ENCODE measurements at places on chromosomes 13 and 19. TPM values are rescaled to one million over a fixed set of nuclear protein-coding genes. Genes with fewer than 3 reads are reported as not detected.

GRCh38 chr19:17755977-17756670 lies 4.8 kb downstream of the FCHO1 start:
- peak; percentile 78 for DNase-seq

GRCh38 chr13:67620665-67621064 lies 390.5 kb upstream of the PCDH9 start:
- DNase-seq: no peak

DNA sequence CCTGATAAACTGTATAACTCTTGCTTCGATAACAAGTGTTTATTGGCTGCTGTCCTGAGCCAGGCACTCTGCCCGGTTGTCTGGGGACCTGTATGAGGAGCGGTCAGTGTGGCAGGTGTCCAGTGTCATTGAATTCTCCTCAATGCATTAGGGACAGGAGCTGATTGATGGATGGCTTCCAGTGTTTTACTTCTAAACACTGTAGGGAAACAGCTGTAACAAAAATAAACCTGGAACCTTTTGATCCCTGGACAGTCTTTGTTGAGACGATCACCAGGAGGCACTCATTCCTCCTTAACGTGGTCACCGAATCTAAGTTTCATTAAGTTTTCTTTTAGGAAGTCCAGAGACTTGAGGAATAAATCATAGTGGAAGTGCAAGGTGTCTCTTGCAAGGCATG lies 17.9 kb downstream of the UBAC2 start:
- peak; percentile 96 for DNase-seq

DNA sequence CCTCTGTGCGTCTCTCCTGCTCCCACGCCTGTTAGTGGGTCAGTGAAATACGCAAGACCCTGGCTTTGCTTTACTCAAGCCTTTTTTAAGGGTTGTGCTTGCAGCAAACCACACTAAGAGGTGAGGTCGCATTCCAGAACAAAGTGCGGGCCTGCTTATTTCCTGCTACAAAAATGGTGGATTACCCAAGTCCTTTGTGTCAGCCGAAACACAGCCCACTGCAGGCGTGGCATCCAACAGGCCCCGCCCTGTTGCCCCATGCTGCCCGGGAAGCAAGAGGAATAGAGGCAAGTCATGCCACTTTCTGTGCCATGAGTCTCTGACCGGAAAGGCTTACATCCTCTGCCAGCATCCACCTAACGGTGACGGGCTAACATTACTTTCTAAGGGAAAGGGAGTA lies 7.7 kb upstream of the IRS2 start:
- DNase-seq: no peak

GRCh38 chr13:94444826-94445225 lies 34.7 kb downstream of the DCT start:
- DNase-seq: no peak

- DNase-seq: no peak
Observed at GRCh38 chr13:21328201-21328600, 130.9 kb downstream of the ZDHHC20 start.

GRCh38 chr19:7386308-7386707 lies 37.6 kb downstream of the ARHGEF18 start:
- no peak for DNase-seq

- no peak for DNase-seq
Observed at GRCh38 chr13:28548872-28549271, 53.9 kb upstream of the FLT1 start.

- DNase-seq: no peak
Observed at GRCh38 chr13:21871382-21871781, 200.5 kb downstream of the FGF9 start.

- DNase-seq: no peak
Observed at GRCh38 chr19:48638831-48639381, 1.7 kb upstream of the DBP start.

- DNase-seq: no peak
Observed at GRCh38 chr19:16449330-16449961, 22.3 kb downstream of the EPS15L1 start.

DNA sequence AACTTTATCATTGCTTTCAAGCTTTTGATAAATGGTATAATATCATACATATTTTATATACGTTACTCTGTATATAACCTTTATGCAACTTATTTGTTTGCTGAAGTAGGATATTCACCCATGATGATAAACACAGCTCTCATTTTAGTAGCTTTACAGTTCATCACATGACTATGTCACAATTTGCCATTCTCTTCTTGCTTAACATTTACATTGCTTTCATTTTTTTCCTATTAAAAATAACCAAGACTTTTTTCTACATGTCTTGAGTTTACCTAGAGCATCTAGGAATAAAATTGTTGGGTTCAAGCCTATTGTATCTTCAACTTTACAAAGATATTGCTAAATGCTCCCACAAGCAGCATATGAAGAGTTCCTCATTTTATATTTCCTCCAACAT lies 54.0 kb downstream of the KCNRG start:
- DNase-seq: no peak

DNA sequence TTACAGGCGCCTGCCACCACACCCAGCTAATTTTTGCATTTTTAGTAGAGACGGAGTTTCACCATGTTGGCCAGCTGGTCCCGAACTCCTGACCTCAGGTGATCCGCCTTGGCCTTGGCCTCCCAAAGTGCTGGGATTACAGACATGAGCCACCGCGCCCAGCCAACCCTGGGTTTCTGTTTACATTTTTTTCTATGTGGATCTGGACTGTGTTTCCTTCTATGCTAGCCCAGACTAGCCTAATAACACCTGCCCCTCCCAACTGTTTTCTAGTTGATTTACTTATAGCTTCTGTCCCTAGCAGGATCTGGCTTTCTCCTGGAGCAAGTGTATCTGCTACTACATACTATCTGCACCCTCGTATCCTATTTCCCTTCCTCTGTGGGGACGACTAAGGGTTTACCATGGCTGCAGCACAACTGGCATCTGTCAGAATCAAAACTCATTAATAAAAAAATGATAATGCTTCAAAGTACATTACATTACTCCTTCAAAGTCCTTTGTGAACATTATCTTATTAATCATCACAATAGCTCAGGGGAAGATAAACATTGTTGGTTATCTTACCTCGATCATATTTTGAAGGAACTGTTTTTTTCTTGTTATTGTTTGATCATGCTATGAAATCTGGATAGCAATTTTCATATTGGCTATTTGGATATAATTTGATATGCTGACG lies 228.3 kb downstream of the KLF5 start:
- peak; percentile 26 for DNase-seq

GRCh38 chr19:46862974-46863632 lies 2.3 kb downstream of the ARHGAP35 start:
- no peak for DNase-seq

DNA sequence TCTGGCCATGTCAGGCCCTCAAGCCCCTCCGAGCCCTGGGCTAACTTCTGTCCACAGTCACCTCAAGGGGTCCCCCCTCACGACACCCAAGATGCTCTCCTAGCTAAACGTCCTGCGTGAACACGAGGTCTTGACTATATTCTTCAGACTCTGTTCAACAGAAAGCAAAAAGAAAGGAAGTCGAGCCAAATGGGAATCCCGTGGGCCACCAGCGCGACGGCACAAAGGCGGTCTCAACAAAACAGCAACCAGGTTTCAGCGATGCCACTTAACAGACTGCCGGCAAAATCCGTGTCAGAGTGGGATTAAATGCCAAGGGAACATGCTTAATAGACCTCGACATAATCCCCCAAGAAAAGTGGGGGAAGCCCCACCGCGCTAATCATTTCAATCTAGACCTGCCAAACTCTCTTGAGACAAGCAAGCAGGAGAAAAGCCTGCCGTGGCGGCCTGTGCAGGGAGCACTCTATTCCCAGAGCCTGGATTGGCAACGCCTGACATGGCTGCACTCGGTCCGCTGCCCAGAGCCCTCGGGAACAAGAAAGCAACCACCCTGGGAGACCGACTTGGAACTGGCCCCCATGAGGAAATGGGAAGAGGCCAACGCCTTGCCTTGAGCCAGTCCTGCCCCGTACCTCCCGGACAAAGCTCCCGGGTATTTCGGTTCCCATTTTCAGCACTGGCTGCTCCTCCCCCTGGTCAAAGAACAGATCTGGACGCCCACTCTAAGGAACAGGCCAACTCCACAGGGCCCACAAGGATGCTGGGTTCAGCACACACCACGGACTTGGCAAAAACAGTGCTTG lies 16.0 kb downstream of the ZC3H4 start:
- peak; percentile 59 for DNase-seq

DNA sequence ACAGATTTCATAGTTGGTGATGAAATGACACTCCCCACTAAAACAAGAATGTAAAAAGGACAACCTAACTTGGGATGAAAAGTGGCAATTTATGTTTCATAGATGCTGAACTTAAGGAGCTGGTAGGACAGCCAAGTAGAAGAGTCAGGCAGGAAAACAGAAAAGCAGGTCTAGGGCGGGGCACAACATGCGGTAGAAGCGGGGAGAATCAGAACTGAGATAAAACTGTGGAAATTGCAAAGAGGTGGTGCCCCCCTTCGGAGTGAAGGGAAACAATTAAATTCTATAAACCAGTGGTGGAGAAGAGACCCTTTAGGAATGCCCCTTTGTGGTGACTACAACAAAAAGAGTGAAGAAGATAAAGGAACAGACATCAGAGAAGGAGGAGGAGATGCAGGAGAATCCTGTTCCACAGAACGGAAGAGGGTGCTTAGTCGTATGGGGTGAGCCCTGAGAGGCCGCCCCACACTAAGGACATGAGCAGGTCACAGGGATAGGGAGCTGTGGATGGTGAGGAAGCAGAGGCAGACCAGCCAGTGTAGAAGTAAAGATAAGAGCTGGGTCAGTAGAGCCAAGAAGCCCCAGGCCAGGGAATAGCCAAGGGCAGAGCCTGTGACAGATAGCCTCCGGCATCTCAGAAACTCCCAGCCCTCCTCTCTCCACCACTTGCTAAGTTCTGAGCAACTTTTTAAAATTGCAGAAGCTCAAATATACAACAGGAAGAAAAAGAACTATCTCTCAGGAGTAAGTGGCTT lies 100.3 kb upstream of the DOCK9 start:
- DNase-seq: no peak

DNA sequence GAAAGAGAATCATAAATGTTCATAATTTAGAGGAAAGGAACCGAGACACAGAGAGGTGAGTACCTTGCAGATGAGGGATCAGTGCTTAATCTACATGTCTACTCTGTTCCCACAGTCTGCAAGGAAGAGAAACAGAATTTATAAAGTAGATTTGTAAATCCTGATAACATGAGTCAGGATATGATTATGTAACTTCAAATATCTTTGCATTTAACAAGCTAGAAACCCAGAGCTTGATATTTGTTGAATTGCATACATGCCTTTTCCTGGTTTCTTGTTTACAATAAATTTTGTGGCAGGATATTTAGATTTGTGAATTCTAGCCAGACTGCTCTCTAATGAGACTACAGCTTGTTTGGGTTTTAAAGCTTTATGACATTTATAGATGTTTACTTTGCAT lies 219.2 kb downstream of the ENOX1 start:
- no peak for DNase-seq

DNA sequence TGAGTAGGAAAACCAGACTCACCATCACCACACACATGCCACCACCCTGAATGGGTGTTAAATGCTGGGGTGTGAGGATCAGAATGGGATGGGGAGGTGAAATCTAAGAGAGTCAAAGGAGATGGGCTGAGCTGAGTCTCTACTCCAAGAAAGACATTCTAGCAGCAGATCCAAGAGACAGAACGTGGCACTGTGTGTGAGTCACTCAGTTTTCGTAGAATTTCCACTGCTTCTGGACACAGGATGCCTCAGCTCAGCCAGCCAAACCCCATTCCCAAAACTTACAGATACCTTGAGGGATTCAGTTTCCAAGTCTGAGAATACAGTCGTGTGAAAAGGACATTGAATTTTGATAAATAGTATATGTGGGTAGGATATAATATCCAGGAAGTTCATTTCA lies 7.3 kb upstream of the CYP2A7 start:
- no peak for DNase-seq

DNA sequence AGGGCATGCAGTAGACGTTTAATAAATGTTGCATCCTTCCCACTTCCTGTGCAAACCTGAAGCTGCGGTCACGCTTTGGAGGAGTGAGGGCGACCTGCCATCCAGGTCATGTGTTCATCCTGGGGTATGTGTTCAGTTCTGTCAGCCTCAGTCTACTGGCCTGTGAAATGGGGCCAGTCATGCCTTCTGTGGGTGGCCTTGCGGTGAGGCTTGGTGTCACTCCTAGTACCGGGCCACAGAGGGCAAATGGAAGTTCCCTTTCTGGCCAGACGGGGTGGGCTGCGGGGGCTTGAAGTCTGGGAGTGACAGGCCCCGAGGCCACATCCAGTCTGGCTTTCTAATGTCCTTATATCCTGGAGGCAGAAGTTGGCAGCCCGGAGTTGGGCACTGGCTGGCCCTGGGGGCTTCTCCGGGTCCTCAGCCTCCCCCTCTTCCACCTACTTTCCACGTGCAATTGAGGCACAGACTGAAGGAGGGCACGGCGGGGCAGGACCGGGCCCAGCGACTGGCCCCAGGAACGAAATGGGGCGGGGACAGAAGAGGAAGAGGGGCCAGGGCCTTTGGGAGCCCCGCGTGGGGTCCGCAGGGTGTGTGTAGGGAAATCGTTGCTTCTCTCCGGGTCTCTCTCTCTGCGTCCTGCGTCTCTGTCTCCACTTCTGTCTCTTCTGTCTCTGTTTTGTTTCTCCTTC lies 11.1 kb downstream of the PDE4A start:
- peak; percentile 44 for DNase-seq

DNA sequence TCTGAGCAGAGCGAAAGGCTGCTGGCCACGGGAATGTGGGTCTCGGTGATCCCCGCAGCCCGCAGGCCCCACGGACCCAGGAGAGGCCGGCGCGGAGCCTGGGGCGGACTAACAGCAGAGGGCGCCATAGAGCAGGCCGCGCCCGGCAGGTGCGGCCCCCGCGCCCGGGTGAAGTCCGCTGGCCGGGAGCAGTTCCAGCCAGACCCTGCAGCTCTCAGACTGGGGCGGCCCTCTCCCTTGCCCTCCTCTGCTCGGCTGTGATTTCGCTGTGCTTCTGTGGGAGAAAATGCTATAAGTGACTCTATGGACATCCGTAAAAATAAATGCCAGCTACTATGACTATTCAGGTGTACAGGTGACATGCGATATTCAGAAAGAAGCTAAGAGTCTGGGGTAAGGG lies 37.7 kb downstream of the GSX1 start:
- peak; percentile 88 for DNase-seq

The ZNF865 gene
- total RNA-seq: 11.6 TPM

The CNFN gene
- not detected for total RNA-seq

The CEACAM19 gene
- total RNA-seq: 0.58 TPM

The BRSK1 gene
- 67.7 TPM for total RNA-seq

The JAK3 gene
- total RNA-seq: 1.7 TPM

The KLF12 gene
- 24.6 TPM for total RNA-seq

The OR7A5 gene
- total RNA-seq: not detected

The C1QTNF9B gene
- total RNA-seq: not detected

The SULT2B1 gene
- 2.6 TPM for total RNA-seq

The DOCK6 gene
- 32.1 TPM for total RNA-seq

All from stomach (tissue), 19 donors.